ENCODE measurements at places on chromosomes 1 and 21.

GRCh38 chr1:85681087-85681486 is 27.1 kb downstream of the ZNHIT6 start:
- DNase-seq: no peak

DNA sequence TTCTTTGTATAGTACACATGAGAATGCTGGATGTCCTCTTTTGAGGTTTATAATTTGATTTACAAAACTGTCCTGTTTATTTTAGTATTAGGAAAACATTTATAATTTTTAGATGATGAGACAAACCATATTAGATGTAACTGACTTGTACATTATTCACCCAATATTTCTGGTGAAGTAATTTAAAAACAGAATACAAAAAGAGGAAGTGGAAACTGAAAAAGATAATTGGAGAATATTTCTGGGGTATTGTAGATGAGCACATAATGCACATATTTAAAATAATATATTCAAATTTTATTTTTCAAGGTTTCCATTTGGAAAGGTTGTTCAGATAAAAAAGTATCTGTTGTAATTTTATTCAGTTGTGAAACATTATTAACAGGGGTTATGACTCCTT is 40.7 kb downstream of the XPR1 start:
- no peak for DNase-seq

DNA sequence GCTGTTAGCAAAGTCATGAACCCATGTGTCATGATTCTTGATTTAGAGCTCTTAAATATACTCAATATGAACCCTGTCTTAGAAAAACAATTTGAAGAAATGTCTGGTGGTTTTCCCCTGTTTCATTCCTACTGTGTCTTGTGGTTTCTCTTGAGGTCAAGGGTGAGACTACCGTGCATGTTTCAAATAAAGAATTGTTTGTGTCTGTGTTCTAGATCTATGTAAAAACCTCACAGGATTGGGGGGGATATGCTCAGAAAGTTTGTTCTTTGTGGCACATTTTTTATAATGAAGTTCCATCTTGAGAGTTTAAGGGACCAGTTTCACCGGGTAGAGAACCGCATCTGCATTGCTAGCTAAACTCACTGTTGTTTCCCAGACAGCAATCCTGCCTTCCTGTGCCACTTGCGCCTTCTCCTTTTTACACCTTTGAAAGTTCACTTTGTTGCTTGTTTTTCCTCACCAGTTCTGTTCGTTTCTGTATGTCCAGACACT is 30.9 kb upstream of the CACYBP start:
- DNase-seq: no peak

DNA sequence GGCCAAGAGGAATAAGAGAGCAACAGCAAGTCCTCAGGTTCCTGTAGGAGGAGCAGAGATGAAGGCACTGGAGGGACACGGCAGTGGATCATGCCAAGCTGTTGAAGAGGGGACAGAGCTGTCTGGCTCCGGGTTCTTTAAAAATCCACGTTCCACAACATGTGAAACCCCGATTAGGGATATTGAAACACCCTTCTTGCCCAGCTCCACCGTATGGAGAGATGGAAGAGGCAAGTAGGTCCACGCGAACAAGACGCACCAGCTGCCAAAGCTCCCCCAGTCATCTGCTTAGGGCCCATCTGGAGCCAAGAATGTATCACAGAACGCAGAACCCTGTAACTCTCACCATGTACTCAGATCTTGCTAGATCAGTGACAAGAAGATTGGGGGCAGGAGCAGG is 3.9 kb downstream of the C1orf198 start:
- no peak for DNase-seq

GRCh38 chr1:179742717-179743678 is at the start of gene FAM163A:
Gene FAM163A (plus strand): TSS chr1:179743291. CDS start chr1:179813098, 69,807 bp downstream.
- no peak for DNase-seq
